Stimulated activated CD8-positive, alpha-beta memory T cell treated with anti-CD3 and anti-CD28 coated beads, Interleukin-2, amount 100 ng/mL, for 48 hours (primary cell): ENCODE measurements at places on chromosomes 4 and X.

DNA sequence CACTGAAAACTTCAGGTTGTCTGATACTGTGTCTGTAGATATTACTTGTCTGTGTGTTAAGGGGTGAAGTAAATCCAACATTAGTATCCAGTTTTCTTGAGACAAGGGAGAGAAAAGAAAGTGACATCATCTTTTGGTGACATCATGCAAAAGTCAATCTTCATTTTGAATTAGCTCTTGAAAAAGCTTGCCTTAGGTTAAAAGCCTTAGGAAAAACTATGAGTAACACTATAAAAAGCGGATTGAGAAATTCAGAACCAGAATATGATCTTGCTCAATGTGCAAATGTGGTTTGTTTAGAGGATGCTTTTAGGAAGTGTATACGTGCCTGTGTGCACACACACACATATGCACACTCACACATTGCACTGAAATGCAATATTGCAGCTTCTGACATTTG is 345.8 kb upstream of the CASK start:
- DNase-seq = no peak

- no peak for DNase-seq
Measured at GRCh38 chr4:28378109-28378830, 1517.6 kb downstream of the STIM2 start.

- DNase-seq = no peak
Measured at GRCh38 chr4:8156617-8157016, 2.0 kb downstream of the ABLIM2 start.

DNA sequence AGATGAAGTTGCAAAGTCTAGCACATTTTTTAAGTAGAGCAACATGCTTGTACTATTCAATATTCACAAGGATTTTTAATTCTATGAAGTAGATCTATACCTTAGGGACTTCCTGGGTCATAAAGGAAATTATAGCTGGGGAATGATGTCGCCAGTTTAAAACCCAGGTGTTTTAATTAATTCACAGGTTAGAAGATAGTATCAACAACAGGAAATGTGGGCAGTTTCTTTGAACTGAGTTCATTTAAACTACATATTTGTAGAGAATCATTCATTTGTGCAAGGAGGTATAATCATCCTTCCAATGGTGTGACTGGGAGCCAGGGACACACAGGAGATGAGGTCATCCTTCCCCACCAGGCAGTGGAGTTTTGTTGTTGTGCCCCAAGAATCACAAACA is 181.3 kb upstream of the KLF3 start:
- no peak for DNase-seq

- DNase-seq = no peak
Measured at GRCh38 chrX:115260330-115260729, 26.4 kb upstream of the LRCH2 start.

DNA sequence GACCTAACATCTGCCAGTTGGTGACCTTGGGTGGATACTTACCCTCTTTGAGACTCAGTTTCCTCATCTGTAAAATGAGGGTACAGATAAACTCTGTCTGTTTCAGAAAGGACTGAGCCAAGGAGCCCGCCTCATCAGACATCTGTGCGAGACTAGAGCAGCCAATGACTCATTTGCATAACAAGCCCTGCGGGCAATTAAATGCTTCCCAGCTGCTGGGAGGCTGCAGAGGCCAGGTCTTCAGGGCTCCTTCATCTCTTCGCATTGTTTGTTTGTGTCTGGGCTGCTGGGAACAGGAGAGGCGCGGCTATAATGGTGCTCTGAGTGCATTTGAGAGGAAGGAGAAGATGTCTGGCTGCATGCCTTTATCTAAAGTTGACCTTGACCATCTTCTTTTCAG is 85.0 kb downstream of the ADRA2C start:
- no peak for DNase-seq

DNA sequence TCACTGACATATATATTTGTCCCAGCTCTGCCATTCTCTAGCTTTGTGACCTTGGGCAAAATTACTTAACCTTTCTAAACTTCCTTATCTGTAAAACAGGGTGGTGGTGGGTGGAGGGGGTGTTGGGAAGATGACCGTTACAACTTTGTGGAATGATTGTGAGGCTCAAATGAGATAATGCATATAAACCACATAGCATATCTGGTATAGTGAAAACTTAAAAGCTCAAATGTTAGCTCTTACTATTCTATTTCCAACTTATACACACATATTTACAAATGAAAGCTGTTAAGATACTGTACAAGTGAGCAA is 52.9 kb upstream of the HPRT1 start:
- no peak for DNase-seq
